Smooth muscle cell of the coronary artery (primary cell): ENCODE measurements at places on chromosomes 6 and 20. TPM values are rescaled to one million over a fixed set of nuclear protein-coding genes. Genes with fewer than 3 reads are reported as not detected.

GRM1 gene
- total RNA-seq = under 0.01 TPM in 2 replicates

FKBP1C gene
- 0.23 TPM in 1 of 2 replicates, not detected in the other for total RNA-seq

CPNE5 gene
- 0.08 TPM in 1 of 2 replicates, not detected in the other for total RNA-seq

BTNL2 gene
- 0.12 TPM in 1 of 2 replicates, not detected in the other for total RNA-seq

CITED2 gene
- total RNA-seq = 22.9 and 45.0 TPM in 2 replicates

DEF6 gene
- 0.53 and 0.70 TPM in 2 replicates for total RNA-seq

MTFR2 gene
- total RNA-seq = 0.23 and 1.1 TPM in 2 replicates

HIVEP2 gene
- total RNA-seq = 6.8 and 8.3 TPM in 2 replicates

PGC gene
- not detected in 2 replicates for total RNA-seq

SMLR1 gene
- not detected in 2 replicates for total RNA-seq

OPN5 gene
- not detected in 2 replicates for total RNA-seq

WASF1 gene
- 4.7 and 5.2 TPM in 2 replicates for total RNA-seq

TEAD3 gene
- 2.5 and 7.4 TPM in 2 replicates for total RNA-seq

CCNC gene
- total RNA-seq = 34.5 and 60.7 TPM in 2 replicates

CD109 gene
- total RNA-seq = 5.2 and 18.0 TPM in 2 replicates

ZNF391 gene
- total RNA-seq = 0.45 and 0.70 TPM in 2 replicates

GTSF1L gene
- not detected in 2 replicates for total RNA-seq

IL17F gene
- not detected in 2 replicates for total RNA-seq

C20orf202 gene
- total RNA-seq = not detected in 2 replicates

MAS1L gene
- total RNA-seq = not detected in 2 replicates

PPP1R16B gene
- 0.12 and 0.23 TPM in 2 replicates for total RNA-seq

GGTLC1 gene
- not detected in 2 replicates for total RNA-seq

PRRT1 gene
- 0.08 and 0.12 TPM in 2 replicates for total RNA-seq
